Hypothalamus (tissue), 51 donors: ENCODE measurements at places on chromosomes 16 and 17.
A peak's percentile ranks its signal among the peaks of the same experiment; 100 is the strongest.

- DNase-seq = no peak
Measured at GRCh38 chr17:35001549-35001948, 21.2 kb downstream of the LIG3 start.

DNA sequence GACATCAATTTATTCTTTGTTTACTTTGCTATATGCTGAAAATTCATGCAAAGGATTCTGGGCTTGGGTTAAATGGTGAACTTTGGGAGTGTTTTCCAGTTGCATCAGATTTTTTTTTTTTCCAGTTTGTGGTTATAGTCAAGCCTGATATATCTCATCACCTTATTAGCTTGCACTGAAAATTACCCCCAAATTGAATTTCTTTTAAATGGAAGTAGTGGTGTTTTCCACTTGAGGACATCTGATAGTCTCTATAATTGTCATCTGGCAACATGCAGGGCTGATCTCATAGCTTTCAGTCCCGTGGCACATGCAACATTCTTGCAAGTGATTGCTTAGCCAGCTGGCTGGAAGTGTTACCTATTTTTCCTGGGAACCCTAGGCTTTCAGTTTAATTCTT lies 4.7 kb upstream of the KRTAP3-1 start:
- DNase-seq = no peak

DNA sequence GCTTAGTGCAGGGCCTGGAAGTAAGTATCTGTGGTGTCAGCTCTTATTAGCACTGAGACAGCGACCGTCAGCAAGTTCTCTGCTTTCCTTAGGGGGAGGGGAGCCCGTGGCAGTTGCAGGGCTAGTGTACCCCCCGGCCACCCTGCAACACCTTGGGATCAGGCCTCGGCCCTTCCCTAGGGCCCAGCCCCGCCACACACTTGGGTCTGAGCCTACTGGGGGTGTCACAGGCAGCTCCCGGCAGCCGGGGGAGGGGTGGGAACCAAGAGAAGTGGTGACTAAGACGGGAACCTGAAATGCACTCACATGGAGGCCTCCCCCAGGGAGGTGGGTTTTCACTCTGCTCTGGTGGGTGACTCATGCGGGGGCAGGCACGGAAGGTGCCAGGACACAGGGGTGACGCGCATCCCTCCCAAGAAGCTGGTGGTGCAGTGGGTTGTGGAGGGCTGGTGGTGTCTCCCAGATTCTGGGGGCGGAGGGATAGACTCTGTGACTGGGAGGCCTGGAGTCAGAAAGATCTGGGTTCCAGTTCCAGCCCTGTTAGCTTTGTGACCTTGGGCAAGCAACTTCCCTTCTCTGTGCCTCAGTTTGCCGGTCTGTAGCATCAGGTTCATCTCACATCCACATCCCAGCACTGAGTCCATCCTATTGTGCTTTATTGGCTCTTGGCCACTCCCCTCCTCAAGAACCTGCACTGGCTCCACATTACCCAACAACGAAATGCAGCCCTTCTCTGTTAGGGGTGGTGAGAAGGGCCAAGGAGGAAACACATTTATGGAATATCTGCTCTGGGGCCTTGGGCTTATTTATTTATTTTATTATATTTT lies 44.5 kb downstream of the LAT start:
- no peak for DNase-seq

- DNase-seq = no peak
Measured at GRCh38 chr16:17235147-17235815, 235.5 kb downstream of the XYLT1 start.

DNA sequence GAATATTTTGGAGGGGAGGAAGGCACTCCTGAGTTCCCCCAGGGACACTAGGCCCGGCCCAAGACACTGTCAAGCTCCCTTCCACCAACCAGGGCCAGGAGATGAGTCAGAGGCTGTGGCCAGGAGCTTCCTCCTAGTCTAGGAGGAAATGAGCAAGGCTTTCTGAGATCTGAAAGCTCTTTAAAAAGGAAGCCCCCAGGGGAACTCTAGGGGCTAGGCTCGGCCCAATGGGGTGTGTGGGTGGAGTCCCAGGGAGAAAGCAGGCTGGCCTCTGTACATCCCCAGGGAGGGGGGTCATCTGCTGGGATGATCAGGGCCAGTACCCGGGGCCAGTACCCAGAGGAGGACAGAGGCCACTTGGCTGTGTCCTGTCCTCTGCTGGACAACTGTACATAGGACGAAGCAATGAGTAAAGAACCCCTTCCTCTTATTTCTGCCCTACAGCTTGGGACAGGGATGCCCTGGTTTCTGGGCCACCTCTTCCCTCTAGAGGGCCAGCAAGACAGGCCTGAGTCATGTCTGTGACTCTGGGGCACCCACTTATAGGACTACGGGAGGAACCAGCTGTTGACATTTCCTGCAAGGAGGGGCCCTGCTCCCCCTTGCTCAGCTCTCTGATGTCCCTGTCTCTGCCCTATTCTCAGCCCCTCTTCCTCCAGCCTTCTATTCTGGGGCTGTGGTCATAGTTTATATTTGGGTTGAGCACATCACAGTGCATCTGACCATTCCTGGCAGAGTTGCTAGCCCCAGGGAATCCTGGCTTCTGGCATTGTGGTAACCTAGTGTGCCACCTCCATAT lies 2.7 kb downstream of the FHOD1 start:
- DNase-seq = no peak

GRCh38 chr17:42526031-42526444 lies 10.0 kb upstream of the NAGLU start:
- DNase-seq = no peak

GRCh38 chr17:51372345-51373004 lies 112.1 kb downstream of the UTP18 start:
- peak; percentile 79 for DNase-seq

DNA sequence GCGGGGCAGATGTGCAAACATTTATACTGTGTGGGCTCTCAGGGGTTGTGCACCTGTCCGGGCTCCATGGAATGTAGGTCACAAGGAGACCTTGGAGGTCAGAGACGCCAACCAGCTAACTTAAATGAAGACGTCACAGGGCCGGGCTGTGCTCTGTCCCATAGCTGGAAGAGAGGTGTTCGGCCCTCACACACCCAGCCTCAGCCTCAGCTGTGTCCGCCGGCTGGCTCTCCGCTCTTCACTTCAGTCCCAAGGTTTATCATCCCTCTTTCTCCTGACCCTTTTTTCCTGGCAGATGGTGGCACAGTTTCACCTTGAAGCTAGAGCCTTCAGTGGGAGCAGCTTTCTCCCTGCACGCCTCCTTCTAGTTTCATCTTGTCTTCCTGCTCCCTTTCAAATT lies 6.0 kb upstream of the RBFOX3 start:
- no peak for DNase-seq

DNA sequence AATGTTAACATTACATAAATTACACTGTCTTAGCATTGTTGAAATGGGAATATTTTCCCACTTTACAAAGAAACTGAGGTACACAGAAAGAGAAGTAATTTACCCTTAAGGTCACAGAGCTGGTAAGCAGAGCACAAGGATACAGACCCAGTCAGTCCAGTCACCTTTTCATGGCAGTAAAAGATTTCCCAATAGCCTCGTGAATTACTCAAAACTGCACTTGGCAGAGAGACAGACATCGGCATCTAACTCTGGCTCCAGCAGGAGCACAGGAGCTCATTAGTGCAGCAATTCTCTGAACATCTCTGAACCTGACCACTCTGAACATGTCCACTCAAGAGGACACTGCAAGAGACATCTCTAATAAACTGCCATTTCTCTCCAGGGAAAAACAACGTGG lies 3.1 kb downstream of the TEX2 start:
- no peak for DNase-seq

DNA sequence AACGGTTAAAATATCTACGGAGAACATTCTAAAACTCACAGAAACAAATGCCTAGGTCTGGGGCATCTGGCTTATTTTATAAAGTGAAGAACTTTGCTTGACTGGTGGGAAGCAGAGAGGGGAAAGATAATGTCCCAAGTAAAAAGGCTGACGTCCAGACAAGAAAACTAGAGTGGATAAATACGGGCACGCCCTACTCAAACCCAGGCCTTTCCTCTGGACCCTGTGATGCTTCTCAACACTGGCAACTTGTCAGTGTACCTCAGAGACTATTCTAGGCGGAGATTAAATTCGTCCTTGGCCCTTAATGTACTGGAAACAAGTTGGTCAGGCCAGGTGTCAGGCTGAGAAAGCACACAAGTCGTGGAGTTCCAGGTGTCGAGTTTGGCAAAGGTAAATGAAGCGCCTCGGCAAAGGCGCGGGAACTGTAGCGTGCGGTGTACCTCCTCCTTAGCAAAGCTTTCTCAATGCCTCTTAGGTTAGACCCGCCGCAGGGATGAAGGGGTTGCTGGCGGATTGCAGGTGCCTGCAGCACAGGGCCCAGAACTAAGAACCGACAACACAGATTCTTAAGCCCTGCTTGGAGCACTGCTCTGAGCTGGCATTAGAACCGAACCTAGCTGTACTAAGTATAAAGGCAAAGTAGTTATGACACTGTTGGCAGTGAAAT lies 668 bp upstream of the UNK start:
- DNase-seq = no peak

- DNase-seq = no peak
Measured at GRCh38 chr16:88196471-88197400, 186.0 kb upstream of the ZNF469 start.

DNA sequence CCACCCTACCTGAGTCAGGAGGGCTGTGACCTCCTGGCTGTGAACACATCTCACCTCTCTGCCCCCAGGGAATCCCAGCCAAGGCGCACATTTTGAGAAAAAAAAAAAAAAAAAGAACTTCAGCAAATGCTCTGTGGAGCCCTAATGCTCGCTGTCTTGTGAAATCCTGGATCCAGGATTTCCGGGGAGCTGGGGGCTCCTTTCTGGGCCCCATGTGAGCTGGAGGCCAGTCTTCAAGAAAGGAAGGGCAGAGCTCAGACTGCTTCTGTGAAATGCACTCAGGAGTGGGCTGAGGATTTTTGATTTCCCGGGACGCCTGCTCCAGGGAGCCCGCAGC lies 36.0 kb upstream of the EMP2 start:
- DNase-seq = no peak

- no peak for DNase-seq
Measured at GRCh38 chr16:9212621-9213020, 121.2 kb downstream of the HAPSTR1 start.

GRCh38 chr17:76947771-76948170 lies 79.6 kb downstream of the MGAT5B start:
- no peak for DNase-seq
